A549 treated with GW870086 at 1 μM for 4 hours (cell line): ENCODE measurements at places on chromosomes 2 and 18. TPM values are rescaled to one million over a fixed set of nuclear protein-coding genes. Genes with fewer than 3 reads are reported as not detected.

Gene ABCB11
- total RNA-seq = 0.01 to 0.05 TPM (median 0.03 TPM) in 4 of 5 replicates, not detected in the other

Gene SERPINB4
- 0.07 to 0.26 TPM (median 0.15 TPM) in 5 replicates for total RNA-seq

Gene KCNE4
- 0.24 to 0.69 TPM (median 0.57 TPM) in 5 replicates for total RNA-seq

Gene KLHL41
- total RNA-seq = 0.08 to 0.17 TPM (median 0.11 TPM) in 4 of 5 replicates, not detected in the other

Gene C2orf78
- total RNA-seq = not detected in 5 replicates

Gene DUSP19
- total RNA-seq = 0.37 to 0.79 TPM (median 0.68 TPM) in 5 replicates

Gene FOXD4L1
- 0.24 to 0.56 TPM (median 0.30 TPM) in 5 replicates for total RNA-seq

Gene VRK2
- total RNA-seq = 26.5 to 33.2 TPM (median 29.6 TPM) in 5 replicates

Gene FIGN
- 1.5 to 2.2 TPM (median 2.0 TPM) in 5 replicates for total RNA-seq

Gene CERKL
- 0.13 to 0.51 TPM (median 0.23 TPM) in 5 replicates for total RNA-seq

Gene UGT1A10
- 0.07 to 0.49 TPM (median 0.11 TPM) in 4 of 5 replicates, not detected in the other for total RNA-seq

Gene ITGB6
- total RNA-seq = 0.59 to 0.91 TPM (median 0.78 TPM) in 5 replicates

Gene POLR1B
- total RNA-seq = 22.9 to 25.3 TPM (median 23.9 TPM) in 5 replicates

Gene NOSTRIN
- total RNA-seq = 2.2 to 3.0 TPM (median 2.3 TPM) in 5 replicates

Gene PPIL3
- total RNA-seq = 24.2 to 32.1 TPM (median 26.0 TPM) in 5 replicates

Gene PLEK
- 0.06 TPM in 1 of 5 replicates, not detected in the others for total RNA-seq

Gene DLX1
- 2.0 to 3.4 TPM (median 3.1 TPM) in 5 replicates for total RNA-seq

Gene RPS27A
- 2,546 to 3,421 TPM (median 2,856 TPM) in 5 replicates for total RNA-seq

Gene TRABD2A
- 8.4 to 13.6 TPM (median 13.4 TPM) in 5 replicates for total RNA-seq

Gene LIPG
- total RNA-seq = 0.19 to 0.34 TPM (median 0.27 TPM) in 5 replicates

Gene G6PC2
- total RNA-seq = not detected in 5 replicates

Gene ICA1L
- total RNA-seq = 1.1 to 2.2 TPM (median 1.8 TPM) in 5 replicates

Gene CLEC4F
- not detected in 5 replicates for total RNA-seq

Gene RUFY4
- 0.23 TPM in 1 of 5 replicates, not detected in the others for total RNA-seq

Gene GNAL
- 5.1 to 8.0 TPM (median 6.4 TPM) in 5 replicates for total RNA-seq

Gene ROCK1
- 15.0 to 22.1 TPM (median 21.5 TPM) in 5 replicates for total RNA-seq

Gene SLC4A5
- total RNA-seq = 0.11 to 0.47 TPM (median 0.20 TPM) in 5 replicates

Gene HADHB
- total RNA-seq = 84.7 to 106 TPM (median 100 TPM) in 5 replicates

Gene EPAS1
- total RNA-seq = 104 to 144 TPM (median 125 TPM) in 5 replicates

Gene SP5
- total RNA-seq = not detected in 5 replicates

Gene MAP3K19
- not detected in 5 replicates for total RNA-seq

Gene EPG5
- 3.1 to 4.0 TPM (median 3.6 TPM) in 5 replicates for total RNA-seq

Gene ZNF638
- total RNA-seq = 58.3 to 76.1 TPM (median 60.9 TPM) in 5 replicates

Gene AQP12B
- not detected in 5 replicates for total RNA-seq

Gene FBXO36
- 1.2 to 1.7 TPM (median 1.4 TPM) in 5 replicates for total RNA-seq

Gene COL6A3
- 0.08 to 0.23 TPM (median 0.14 TPM) in 5 replicates for total RNA-seq

Gene NT5C1B
- total RNA-seq = not detected in 5 replicates

Gene CPO
- total RNA-seq = not detected in 5 replicates

Gene REG1B
- total RNA-seq = not detected in 5 replicates

Gene SCYGR4
- total RNA-seq = not detected in 5 replicates

Gene FAM237A
- not detected in 5 replicates for total RNA-seq

Gene CASP8
- total RNA-seq = 30.1 to 35.6 TPM (median 33.4 TPM) in 5 replicates

Gene DPP4
- total RNA-seq = 0.69 to 1.3 TPM (median 0.76 TPM) in 5 replicates

Gene MERTK
- total RNA-seq = 1.5 to 2.2 TPM (median 1.7 TPM) in 5 replicates

Gene NETO1
- not detected in 5 replicates for total RNA-seq

Gene HJURP
- total RNA-seq = 58.2 to 64.5 TPM (median 61.4 TPM) in 5 replicates
